ENCODE measurements at places on chromosomes 16 and 17.

DNA sequence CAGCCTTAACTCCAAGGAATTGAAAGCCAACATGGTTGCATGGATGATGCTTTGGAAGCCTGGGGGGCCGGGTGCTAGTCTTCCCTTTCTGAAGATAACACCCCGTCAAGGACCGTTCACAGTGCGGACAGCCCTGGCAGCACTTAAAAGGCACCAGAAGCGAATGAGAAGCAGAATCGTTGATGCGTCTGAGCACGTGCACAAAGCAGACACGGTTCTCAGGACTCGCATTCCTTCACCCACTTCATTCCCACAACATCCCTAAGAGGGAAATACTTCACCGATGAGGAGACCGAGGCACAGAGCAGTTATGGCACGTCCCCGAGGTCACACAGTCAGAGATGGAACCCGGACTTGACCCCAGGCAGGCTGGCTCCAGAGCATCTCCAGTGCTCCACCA, 14.2 kb downstream of the TRPV1 start:
- no peak for DNase-seq

- no peak for DNase-seq
These were observed 13.9 kb downstream of the ITGAM start for GRCh38 chr16:31273676-31274075.

DNA sequence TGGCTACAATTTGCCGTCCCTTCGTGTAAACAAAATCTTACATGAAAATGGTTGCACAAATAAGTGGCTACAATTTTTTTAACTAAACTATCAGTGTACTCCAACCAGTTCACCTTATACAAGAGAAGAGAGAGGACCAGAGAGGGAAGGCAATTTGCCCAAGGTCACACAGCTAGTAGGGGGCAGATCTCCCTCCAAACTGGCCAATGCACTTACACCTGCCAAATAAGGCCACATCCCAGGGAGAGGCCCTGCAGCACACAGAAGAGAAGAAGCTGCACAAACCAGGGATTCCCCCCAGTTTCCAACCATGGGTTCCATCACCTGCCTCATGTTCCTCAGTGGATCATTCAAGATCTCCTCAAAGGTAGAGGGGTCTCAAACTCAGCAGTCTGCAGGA, 349.9 kb downstream of the SOX9 start:
- DNase-seq, result no peak

GRCh38 chr17:4872786-4873185, 26.6 kb upstream of the C17orf107 start:
- DNase-seq, result no peak

DNA sequence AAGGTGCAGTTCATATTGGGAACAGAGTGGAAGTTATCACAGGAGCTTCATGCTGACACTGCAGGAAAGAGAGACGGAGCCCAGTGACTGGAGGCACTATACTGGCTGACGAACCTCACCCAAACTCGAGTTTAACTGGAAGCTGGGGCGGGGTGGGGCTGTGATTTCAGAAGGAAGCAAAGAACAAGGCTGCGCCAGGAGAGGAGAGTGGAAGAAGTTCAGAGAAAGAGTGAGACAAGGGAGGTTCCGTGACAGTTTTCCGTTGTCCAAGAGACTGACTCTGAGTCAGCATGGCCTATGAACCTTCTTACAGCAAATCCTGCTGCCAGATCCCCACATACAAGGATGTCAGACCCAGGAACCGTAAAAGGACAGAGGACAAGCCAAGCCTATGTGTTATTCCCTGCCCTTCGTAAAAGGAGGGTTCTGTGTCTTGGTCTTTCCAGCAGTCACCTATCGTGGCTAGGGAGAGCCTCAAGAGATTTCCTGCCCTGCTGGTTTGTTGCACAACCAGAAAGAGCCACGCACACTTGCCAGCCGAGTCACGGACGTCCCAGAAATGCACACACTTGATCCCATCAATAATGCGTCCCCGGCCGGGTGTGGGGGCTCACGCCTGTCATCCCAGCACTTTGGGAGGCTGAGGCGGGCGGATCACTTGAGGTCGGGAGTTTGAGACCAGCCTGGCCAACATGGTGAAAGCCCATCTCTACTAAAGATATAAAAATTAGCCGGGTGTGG, 5.1 kb downstream of the PITPNA start:
- DNase-seq, result no peak

DNA sequence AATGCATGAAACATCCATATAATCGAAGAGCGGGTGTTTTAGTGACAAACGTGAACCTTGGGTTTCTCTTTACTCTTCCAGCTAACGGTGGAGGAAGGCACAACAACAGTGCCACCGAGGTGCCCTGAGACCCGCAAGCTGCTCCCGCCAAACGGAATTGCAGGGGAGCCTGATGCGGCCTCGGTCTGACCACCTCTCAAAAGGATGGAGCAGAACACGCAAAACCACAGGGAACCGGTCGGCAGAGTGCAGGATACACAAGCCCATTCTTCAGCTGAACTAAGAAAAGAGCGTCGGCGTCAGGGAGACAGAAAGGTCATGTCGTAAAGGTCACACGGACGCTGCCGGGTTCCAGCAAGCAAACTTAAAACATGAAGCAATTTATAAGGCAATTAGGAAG, 109.5 kb upstream of the ZNF750 start:
- no peak for DNase-seq

GRCh38 chr16:12002447-12003006, 26.0 kb downstream of the SNX29 start:
- DNase-seq, result no peak

DNA sequence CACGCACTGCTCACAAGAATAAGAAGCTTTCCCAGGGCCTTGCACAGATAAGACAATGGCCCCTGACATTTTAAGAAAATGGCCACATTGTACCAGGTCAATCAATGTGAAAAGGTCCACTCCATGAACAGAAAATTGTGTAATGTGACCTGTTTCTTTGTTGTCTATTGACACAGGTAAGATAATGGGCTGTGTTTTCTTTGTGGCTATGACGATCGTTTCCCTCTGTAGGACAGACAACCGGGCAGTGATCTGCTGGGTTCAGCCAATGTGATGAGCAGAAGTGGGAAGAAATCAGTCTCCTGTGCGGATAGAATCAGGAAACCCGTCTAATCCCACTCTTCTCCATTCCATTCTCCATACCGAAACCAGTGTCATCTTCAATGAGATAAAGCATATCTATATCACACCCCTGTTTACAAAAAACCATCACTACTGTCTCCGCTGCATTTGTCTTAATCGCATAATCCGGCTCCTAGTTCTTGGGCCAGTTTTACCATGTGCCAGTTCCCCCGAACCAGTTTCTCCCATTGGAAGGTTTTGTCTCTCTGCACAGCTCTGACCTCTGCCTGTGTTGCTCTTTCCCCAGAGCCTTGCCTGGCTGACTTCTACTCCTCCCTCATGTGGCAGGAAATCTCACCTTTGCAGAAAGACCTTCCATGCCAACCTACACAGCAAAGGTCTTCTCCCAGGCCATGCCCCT, 66.9 kb upstream of the ATF7IP2 start:
- DNase-seq, result no peak

DNA sequence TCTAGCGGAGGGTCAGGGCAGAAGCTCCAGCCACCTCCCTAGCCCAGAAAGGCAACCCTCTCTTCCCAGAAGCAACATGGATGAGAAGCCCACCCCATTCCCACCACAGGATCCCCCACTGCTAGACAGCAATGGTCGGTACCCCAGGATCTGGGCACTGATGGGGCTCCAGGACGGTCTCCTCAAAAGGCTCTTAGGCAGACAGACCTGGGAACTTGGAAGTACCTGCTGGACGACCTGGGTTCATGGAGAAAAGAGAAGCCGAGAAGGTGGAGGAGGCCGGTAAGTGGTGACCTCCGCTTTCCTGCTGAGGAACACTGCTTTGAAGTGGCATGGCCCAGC, 96.6 kb downstream of the TBC1D16 start:
- DNase-seq, result no peak

DNA sequence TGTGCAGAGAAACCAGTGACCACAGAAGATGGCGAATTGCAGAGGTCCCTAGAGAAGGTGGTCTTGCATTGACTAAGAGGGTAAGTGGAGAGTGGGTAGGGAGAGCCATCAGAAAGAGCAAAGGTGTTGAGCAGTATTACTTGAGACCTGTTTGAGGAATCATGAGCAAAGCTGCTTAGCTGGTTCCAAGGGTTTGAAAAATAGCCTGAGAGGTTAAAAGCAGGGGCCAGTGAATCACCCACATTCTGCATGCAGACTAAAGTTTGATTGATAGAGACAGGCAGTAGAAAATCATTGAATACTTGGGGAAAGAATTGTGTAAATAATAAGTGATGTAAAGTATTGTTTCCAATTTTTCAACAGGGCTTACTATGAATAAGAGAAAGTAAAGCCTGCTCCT, 34.0 kb upstream of the KCNJ16 start:
- no peak for DNase-seq

Measured in CD4-positive, alpha-beta T cell treated with Interleukin-4 for 1 hour (primary cell).